ENCODE measurements at places on chromosomes 6 and 20.

DNA sequence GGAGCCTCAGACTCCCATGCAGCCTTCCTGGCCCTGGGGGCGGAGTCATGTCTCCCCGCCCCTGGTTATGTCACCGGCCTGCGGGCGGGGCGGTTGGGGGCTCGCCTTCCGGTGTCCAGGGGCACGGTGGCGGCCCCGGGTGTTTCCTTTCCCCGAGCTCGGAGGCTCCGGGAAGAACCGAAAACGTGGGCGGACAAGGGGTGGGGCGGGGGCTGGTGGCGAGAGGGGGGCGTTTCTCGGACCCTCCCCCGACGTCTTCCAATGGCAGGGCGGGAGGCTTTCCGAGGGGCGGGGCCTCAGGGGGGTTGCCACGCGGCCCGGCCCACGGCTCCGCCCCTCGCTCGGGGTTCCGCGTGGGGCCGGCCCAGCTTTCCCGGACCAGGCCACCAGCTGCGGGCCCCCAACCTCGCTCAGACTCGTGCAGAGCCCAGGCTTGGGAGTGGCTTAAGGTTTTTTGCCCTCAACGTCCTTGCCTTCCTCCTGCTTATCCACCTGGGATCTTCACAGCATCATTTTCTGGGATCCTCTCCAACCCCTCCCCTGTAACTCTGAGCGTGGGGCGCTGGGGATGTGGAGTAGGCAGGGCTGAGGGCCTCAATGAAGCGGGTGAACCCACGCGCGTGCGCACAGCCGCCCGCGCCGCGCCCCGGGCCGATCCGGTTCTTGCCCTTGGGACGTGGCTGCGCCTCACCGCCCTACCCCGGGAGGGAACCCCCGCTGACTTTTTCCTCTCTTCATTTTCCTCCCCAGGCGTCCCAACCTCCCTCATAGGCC, 2.1 kb upstream of the NRN1 start:
- peak; percentile 24 for DNase-seq

- no peak for DNase-seq
These were observed 16.7 kb downstream of the MAP3K5 start for GRCh38 chr6:136775548-136775947.

GRCh38 chr20:51176876-51177275, 154.0 kb upstream of the KCNG1 start:
- no peak for DNase-seq

DNA sequence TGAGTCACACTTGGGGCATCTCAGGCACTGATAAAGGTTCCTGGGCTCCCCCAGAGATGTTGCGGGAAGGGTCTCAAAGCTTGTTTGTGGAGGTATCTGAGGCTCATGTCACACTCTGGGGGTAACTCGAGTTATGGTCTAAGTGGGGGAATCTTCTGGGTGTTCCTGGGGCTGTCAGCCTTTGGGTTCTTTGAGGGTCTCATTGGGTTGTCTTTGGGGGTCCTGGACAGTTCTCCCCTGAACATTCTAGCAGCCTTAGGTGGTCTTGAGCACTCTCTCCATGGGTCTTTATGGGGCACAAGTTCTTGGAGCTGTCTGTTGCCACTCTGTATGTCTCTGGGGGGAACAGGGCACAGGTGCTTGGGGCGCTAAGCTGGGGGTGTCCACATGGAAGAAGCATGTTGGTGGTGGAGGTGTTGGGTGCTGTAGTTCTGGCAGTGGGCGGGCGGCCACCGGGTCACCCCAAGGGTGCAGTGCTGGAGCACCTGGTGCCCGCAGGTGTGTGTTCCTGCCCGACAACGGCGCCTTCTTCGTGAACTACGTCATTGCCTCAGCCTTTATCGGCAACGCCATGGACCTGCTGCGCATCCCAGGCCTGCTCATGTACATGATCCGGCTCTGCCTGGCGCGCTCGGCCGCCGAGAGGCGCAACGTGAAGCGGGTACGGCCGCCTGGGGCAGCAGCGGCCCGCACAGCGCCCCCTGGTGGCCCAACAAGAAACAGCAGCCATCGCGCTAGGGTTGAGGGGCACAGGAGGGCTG, 7.1 kb upstream of the CAPN11 start:
- DNase-seq: peak; percentile 80

DNA sequence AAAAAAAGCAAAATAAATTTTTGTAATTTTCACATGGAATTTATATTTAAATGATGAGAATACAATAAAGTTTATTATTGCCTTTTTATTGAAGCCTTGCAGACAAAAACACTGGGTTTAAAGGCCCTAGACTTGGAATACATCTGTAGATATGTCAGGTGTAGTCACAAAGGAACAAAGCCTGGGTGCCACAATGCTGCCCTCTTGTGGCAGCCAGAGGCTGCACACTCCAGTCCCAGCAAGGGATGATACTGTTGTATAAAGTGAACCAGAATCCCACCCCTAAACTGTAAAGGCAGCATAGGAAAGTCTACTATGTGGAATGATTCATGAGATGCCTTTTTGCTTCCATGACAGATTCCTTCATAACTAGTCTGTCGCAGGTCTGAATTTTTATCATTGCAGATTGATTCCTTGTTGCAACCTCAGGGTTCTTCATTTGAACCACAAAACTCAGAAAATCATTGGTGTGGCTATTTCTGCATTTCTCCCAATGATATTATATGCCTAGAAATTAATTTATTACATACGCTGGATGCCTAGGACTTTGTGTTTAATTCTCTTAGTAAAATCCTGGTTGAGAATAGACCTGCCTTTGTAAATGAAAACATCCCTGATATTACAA, 37.0 kb downstream of the MAK start:
- peak; percentile 68 for DNase-seq

DNA sequence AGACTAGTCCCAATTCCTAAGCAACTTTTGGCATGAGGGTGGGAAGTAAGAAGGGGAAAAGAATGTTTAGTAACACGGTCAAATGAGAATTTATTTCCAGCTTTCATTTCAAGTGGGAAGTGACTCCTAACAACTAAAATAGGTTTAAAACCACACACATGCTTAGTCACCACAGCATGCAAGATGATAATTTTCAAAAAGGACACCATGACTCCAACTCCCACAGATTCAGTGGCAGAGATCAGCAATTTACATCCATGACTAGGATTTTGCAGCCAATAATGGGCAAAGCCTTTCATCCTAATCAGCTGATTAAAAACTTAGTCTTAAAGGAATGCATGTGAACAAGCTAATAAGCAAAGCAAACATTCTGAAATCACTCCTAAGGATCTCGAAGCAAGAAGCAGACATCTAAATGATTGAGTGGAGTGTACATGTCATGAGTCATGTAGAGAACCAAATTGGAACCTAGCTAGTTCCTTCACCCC, 48.1 kb upstream of the GCLC start:
- DNase-seq: peak; percentile 60
